Renal cortex interstitium (tissue), 15 donors: ENCODE measurements at places on chromosomes 3 and 15. TPM values are rescaled to one million over a fixed set of nuclear protein-coding genes. Genes with fewer than 3 reads are reported as not detected.

DNA sequence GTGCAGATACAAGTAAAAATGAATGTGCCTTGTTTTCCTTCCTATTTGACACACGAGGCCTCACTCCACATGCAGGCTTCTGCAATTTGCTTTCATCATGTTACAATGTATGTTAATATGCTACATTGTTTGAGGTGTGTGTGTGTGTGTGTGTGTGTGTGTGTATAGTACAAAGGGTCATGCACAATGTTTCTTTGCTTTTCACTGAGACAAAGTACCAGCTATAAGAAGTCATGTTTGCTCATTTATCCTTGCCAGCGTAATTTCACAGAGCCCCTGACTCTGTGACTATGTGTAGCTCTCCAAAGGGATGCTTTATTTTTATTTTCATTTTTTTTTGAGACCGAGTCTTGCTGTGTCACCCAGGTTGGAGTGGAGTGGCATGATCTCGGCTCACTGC is 38.0 kb upstream of the NEDD4 start:
- no peak for DNase-seq

GRCh38 chr3:123404391-123404790 is 44.5 kb downstream of the ADCY5 start:
- no peak for DNase-seq

The EFCC1 gene
- 1.5 TPM for polyA plus RNA-seq

GRCh38 chr3:64666171-64666588 is 21.6 kb downstream of the ADAMTS9 start:
- no peak for DNase-seq

GRCh38 chr3:98906230-98906629 is 4.7 kb upstream of the DCBLD2 start:
- no peak for DNase-seq

DNA sequence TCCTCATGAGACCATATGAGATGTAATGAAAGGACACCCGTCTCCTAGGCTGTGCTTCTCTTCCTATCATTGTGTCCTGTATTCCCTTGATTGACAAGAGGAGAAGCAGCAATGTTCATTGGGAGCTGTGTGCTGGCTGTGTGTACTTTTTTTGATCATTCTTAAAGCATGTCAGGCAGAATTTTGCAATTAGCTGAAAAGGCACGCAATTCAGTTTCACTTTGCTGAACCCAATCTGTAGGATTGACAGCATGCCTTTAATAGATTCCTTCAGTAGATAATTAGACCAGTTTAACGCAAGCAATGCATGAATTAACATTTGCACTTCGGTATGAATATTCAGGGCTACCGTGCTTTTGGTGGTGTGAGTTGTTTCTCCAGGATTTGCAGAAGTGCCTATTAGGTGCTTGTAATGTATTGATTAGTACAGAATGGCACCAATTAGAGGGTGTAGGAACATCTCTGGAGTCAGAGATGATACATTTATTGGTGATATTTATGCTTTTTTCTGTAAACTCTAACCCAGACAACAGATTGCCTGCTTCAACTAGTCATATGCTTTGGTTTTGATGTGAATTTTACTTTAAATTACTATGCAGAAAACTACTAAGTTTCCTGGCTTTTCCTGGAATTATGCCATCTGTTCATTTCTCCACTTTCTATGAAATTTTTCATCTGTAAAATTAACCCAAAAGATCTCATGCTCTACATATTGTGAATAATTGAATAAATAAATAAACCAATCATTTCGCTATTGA is 114.3 kb downstream of the NSUN3 start:
- no peak for DNase-seq
